Islet precursor cell (in vitro differentiated cells): ENCODE measurements at places on chromosomes 6 and 20.

GRCh38 chr6:150006961-150007464 is 18.3 kb downstream of the RAET1L start:
- DNase-seq = peak; percentile 51

GRCh38 chr6:92915466-92915865 is 503.9 kb downstream of the EPHA7 start:
- DNase-seq = no peak

DNA sequence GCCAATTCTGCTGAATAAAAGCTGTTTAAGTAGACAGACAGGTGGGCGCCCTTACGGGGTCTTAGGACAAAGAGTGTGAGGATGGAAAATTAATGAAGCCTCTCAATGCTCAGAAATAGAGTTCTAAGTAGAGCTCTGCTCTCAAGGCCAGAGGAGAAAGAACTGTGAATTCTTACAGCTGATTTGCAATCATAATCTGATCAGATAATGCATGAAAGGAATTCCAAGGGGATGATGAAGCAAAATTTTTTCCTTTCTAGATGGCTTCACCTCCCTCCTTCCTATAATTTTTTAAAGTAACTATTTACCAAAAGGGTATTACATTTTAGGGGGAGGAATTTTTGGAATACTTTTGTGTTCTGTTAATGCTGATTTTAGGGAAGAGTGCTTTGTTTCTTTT is 308.1 kb upstream of the HS3ST5 start:
- no peak for DNase-seq

- no peak for DNase-seq
Measured at GRCh38 chr6:37987018-37987417, 167.5 kb downstream of the ZFAND3 start.

- DNase-seq = peak; percentile 6
Measured at GRCh38 chr20:19114410-19114809, 98.0 kb upstream of the SLC24A3 start.

DNA sequence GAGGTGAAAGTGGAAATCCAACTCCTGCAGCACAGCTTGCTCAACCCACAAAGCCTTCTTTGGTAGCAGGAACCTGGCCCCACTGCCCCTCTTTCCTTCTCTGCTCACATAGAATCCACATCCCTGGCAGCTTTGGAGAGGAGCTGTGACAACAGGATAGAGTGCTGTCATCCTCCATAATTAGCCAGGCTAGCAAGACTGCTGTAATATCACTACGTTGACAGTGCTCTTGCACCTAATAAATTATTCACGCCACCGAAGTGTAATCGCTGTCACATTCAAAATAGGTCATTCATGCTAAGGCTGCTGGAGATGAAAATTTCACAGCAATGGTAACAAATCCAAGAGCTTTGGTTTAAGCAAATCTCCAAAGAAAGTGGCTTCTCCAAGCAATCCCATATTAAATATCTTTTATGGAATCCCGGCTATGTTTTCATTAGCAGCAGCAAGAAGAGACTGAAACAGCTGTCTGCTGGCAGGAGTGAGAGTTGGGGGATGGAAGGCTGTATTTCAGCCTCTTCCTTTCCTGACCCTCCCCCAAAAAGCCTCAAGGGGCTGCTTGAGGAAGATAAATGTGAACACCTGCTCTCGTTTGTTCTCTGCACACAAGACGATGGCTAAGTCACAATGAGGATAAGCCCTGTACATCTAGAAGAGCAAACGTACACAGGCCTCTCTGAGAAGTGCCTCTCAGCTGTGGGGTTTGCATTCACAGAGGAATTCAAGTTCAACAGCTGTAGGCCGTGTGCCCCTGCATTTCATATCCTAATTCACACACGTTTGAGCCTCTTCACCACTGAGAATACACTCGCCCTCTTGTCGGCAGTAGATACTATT is 16.5 kb downstream of the RIPOR2 start:
- DNase-seq = peak; percentile 60

DNA sequence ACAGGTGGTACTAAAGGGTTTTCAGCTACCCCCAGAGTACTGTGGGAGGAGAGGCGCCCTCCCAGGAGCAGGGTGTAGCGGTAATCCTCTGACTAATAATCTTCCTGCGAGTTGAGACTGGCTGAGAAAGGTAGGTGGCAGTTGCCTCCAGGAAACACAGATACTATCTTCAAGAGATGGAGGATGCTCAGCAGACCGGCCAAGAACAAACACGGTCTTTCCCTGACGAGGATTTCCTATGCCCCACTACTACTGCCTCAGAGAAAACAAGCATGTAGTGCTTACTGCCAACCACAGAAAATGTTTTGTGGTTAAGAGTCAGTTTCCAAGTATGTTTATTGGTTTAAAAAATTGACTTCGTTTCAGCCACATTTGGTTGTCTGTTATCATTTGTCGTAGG is 26.8 kb downstream of the C6orf89 start:
- peak; percentile 77 for DNase-seq

GRCh38 chr20:19996222-19996621 is 20.9 kb upstream of the NAA20 start:
- DNase-seq = no peak

GRCh38 chr6:110933912-110934311 is 24.6 kb upstream of the GTF3C6 start:
- DNase-seq = no peak

DNA sequence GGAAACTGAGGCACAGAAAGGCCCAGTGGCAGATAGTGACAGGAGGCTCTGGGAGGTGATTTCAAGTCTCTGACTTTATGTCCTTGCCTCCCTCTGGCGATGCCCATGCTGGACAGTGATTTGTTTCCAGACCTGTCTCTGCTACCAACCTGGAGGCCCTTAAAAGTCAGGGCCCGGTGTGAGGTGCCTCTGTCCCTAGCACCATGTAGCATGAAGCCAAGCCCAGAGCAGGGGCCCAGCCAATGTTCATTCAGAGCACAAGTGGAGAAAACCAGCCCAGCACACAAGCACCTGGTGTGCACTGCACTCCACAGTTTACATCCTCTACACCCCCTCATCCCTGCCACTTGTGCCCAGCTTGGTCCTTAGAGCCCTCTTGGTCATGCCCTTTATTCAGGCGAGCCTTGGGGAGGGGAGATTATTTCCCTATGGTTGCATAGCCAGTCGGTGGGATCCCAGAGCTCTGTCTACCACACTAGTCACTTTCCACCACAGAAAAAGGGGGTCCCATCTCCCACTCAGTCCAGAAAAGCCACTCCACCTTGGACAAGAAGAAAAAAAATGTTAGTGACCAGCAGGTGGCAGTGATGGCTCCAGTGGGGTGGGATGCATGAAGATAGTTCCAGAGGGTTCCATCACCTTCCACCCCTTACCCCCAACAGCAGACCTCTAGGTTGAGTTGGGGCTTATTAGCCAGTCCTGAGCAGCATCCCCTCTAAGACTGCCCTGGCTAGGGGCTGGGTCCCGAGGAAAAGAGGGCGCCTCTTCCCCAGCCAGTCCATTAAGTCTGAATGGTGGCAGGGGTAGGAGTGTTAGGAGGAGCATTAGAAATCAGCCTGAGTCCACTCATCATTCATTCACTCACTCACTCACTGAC is 30.9 kb downstream of the KIAA1755 start:
- DNase-seq = no peak

GRCh38 chr20:41046716-41047115 is 18.1 kb downstream of the TOP1 start:
- DNase-seq = no peak

DNA sequence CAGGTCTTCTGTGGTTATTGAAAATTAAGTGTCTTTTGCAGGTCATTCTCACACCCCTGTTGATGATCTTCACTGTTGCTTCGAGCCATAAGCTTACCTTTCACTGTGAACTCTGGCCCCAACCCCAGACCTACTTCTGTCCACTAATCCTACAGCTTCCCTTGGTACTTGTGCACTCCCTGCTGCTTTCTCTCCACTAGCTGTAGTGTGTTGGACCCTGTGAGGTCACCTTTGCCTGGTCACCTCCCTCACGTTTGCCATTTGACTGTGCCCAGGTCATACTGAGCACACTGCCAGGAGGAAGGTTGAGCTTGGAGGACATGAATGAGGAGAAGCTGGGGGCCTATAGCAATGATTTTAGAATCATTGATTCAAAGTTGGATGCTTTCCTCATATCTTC is 94.0 kb downstream of the PLCB1 start:
- DNase-seq = no peak

- DNase-seq = no peak
Measured at GRCh38 chr6:50096296-50096695, 46.6 kb upstream of the DEFB112 start.

DNA sequence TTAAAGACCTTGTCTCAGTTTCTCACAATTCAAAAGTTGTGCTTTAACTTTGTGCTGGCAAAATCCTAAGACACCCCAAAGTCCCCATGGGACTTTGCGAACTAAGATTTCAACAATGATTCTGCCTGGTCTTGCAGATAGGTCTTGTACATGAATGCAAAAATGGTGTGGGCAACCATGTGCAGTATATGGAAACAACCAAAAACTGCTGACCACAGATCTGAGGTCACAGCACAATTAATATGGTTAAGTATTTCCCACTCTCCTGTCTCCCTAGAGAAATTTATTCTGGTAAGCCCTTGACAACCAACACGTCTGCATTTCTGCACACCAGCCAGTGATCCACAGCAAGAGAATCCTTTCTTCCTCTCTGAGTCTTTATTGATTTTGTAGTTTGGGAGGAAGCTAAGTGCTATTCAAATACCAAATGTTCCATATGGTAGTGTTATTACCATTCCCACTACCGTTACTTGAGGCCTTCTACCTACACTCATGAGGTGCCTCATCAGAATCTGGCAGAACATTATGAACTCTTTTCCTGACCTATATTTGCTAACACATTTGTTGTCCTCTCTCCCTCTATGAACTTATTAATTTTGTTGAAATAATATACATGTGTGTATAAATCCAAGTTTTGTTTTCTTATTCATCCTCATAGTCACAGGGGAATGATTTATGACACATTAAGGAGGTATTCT is 178.7 kb downstream of the ATXN1 start:
- DNase-seq = no peak

DNA sequence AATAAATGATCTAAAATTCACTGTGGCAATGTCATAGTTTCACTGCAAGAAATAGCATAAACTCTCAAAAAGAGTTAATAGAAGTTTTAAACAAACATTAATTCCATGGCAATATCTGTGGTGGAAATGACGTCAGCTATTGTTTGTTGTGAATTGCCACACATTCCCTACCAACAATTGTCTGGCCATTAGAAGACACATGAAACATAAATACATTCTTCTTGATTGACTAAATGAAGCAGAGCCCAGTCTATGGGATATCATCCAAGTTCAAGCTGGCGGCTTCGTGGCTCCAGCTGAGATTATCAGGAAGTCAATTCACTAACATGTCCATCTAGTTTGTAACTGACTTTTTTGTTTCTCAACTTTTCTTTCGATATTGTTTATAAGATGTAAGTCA is 369.0 kb downstream of the ARHGAP18 start:
- DNase-seq = no peak

GRCh38 chr6:53796451-53796780 is 1.6 kb downstream of the LRRC1 start:
- DNase-seq = no peak

GRCh38 chr6:157800420-157801237 is 22.4 kb upstream of the SNX9 start:
- no peak for DNase-seq

- DNase-seq = no peak
Measured at GRCh38 chr6:26107935-26108334, 20.7 kb downstream of the HFE start.

DNA sequence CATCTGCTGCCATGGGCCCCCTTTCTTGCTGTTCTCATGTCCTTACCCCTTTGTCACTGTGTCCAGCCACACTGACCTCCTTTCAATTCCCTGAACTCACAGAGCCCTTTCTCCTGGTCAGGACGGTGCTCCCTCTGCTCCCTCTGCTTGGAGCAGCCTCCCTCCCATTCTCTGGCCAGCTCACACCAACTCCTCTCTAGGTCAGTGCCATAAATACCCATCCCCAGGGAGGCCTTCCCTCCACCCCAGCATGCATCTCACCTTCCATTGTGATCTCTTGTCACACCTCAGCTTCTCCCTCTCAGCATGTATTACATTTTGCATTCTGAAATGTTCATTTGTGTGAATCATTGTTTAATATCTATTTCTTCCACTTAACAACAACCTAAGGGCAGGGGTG is 86.4 kb upstream of the PRND start:
- no peak for DNase-seq

DNA sequence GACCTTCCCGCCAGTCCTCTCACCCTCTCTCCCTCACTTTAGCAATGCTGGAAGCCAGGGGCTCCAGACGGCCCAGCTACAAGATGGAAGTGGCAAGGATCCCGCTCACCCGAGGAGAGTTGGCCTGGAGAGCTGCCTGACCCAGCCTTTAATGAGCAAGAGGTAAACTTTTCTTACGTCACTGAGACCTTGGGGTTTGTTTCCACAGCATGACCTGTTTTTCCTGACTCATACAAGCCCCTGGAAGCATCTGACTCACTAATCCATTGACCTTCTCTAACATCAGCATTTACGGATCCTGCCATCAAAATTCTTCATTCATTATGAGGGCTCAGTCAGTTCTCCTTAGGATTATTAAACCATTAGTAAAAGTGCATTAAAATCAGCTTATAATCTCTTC is 120.4 kb downstream of the MYLK4 start:
- DNase-seq = peak; percentile 81
